ENCODE measurements at places on chromosomes 3 and 15.

DNA sequence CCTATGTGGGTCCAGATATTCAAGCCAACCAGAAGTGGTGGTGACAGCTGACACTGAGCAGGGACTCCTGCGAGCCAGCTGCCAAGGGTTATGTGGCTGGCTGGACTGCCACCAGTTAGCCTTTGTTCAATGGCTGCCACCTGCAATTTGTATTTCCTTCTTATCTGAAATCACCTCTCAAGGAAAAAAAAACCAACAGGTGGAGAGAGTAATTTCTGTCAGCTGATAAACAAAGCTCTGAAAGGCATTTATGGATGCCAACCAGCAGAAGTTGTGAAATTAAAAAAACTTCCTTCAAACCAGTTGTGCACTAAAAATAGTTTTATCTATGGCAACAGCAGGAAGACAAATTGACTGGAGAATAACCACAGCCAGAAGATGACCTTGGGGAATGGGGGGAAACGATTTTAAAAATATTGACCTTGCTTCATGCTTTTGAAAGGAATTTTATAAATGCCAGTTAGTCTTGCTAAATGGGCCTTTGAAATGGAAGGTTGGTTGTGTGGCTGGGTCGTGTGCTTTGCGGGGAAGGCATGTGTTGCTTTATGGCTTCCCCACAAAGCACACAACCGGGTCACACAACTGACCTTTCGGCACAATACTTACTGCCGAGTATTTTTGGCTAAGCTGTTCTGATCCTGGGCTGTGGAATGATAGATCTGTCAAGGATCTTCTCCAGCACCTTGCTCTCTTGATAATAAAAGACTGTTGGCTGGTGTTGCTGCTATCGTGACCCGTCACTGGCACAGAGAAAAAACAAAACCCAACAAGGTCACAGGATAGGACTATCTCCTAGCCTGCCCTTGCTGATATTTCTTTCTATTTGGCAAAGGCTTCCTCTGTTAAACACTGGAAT, 3.5 kb downstream of the MYZAP start:
- H3K27me3 ChIP-seq = no peaks in the 10 kb centered on the region
- no peaks in the 10 kb centered on the region for H3K36me3 ChIP-seq
- H3K4me1 ChIP-seq = peaks cover 15% of the 10 kb centered on the region
- H3K4me3 ChIP-seq = no peak overlapping the region
- no peak overlapping the region for H3K27ac ChIP-seq

- H3K4me3 ChIP-seq = no peak overlapping the region
- H3K4me1 ChIP-seq = no peaks in the 10 kb centered on the region
- peaks cover 18% of the 10 kb centered on the region for H3K27me3 ChIP-seq
- no peaks in the 10 kb centered on the region for H3K36me3 ChIP-seq
- no peak overlapping the region for H3K27ac ChIP-seq
- no peak for DNase-seq
Measured at GRCh38 chr3:140010391-140010790, 75.4 kb downstream of the CLSTN2 start.

DNA sequence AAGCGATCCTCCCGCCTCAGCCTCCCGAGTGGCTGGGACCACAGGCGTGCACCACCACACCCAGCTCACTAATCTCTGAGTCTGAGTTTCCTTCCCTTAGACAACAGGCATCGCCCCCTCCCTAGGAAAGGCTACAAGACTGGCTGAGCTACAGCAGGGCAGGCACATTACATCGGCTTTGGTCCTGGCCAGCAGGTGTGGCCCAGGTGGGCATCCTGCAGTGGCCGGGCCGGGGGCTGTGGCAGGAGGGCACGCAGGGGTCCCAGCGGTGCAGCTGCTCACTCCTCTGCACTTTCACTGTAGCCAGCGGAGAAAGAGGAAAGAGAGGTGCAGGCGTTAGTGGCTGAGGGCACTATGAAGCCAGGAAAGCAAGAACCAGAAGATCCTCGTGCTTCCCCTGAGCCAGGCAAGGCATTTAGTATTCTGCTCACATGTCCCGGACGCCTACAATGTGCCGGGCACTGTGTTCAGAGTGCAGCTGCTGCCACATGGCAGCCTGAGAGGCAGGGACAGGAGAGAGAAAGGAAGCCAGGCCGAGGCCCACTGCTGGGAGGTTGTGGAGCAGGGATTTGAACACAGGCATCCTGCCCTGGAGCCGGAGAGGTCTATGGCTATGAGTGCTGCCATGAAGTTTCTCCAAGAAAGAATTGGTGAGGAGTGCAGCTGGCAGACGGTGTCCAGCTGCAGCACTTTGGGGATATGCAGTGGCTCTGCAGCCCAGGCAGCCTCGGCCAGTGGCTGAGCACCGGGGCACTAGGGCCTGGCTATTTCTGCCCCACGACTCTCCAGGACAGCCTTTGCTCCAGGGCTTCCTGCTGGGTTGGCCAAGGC, 22.3 kb downstream of the GRIP2 start:
- no peak overlapping the region for H3K27ac ChIP-seq
- peaks cover 18% of the 10 kb centered on the region for H3K27me3 ChIP-seq
- no peaks in the 10 kb centered on the region for H3K36me3 ChIP-seq
- DNase-seq = no peak
- no peaks in the 10 kb centered on the region for H3K4me1 ChIP-seq

- no peak for DNase-seq
- H3K27ac ChIP-seq = no peak overlapping the region
- H3K4me3 ChIP-seq = no peak overlapping the region
- no peaks in the 10 kb centered on the region for H3K36me3 ChIP-seq
Measured at GRCh38 chr3:11157421-11157820, 3.1 kb downstream of the HRH1 start.

- H3K4me3 ChIP-seq = no peak overlapping the region
- peaks cover 3% of the 10 kb centered on the region for H3K27me3 ChIP-seq
- peaks cover 1% of the 10 kb centered on the region for H3K36me3 ChIP-seq
- no peak overlapping the region for H3K27ac ChIP-seq
- no peak for DNase-seq
Measured at GRCh38 chr3:9600597-9600996, 47.0 kb upstream of the LHFPL4 start.

DNA sequence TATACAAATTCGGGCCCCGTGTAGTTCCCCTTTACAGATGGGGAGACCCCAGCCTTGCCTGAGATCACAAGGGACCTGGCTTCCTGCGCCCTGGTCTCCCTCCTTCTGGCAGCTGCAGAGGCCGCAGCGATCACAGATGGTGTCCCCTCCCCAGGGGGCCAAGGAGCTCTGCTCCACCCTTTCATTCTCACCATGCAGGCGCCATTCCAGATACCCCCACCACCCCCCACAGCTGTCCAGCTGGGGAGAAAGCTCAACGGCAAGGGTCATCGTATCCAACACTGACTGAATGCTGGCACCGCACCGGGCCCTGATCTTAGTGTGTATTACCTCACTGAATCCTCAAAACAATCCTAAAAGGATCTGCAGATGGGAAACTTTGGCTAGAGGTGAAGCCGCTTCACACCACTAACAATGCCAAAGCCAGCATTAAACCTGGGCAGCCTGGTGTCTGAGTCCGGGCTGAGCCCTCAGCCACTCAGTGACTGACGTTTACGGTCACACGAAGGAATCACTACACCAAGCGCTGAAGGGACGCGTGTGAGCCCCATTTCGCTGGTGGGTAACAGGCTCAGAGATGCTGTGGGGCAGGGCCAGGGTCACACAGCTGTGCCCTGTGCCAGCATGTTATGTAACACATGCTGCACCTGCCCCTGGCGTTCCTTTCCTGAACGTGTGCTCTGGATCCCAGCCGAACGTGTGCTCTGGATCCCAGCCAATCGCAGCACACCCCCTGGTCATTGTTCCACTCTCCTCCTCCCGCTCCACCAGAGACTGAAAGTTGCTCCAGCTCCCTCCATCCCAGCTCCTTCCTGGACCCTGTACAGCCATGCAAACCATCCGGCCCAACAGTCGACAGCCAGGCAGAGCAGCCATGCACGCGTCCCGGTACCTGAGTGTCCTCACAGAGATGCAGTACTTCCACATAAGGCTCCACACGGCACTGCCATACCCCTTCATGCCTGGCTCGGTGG, 51.8 kb downstream of the IQSEC1 start:
- no peak for DNase-seq
- H3K36me3 ChIP-seq = no peaks in the 10 kb centered on the region
- H3K27ac ChIP-seq = peak overlapping the region; percentile 71
- H3K4me3 ChIP-seq = peak overlapping the region; percentile 48
- no peaks in the 10 kb centered on the region for H3K27me3 ChIP-seq

DNA sequence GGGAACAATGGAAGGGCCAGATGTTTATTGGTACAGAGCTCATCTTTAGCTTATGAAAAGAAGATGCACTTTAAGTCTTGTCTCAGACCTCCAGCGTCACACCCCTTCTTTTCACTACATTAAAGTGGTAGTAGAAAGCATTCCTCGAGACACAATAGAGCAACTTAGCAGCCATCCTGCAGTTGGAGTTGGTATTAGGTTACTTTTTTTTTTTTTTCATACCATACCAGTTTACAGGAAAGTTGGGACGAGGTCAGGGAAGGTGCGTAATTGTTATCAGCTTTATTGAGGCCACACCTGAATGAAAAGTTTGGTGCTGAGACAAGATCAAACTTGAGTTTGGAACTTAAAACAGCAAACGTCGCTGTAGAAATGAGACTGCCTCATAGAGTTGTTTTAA, 203.8 kb downstream of the SOX2 start:
- DNase-seq = no peak
- H3K27ac ChIP-seq = no peak overlapping the region
- no peak overlapping the region for H3K4me3 ChIP-seq
- no peaks in the 10 kb centered on the region for H3K36me3 ChIP-seq
- peaks cover 11% of the 10 kb centered on the region for H3K27me3 ChIP-seq
- peaks cover 12% of the 10 kb centered on the region for H3K4me1 ChIP-seq

DNA sequence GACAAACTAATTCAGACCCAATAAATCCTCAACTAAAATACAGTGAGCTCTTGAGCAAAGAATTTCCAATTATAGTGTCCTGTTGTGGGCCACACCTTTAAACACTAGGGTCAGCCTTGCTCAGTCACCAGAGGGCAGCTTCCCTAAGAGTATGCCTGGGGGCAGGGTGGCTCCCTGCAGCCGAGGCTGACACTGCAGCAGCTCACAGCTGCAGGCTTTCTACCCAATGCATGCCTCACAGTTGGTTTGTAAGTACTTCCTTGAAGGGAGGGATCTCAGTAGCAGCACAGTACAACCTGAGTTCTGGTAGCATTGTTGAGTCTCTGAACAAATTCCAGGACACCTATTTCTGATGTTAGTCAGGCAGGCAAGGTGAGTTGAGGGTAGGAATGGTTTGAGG, 335.6 kb downstream of the TUSC7 start:
- H3K27ac ChIP-seq = no peak overlapping the region
- peaks cover 2% of the 10 kb centered on the region for H3K36me3 ChIP-seq
- no peaks in the 10 kb centered on the region for H3K27me3 ChIP-seq

GRCh38 chr3:31817411-31817966, 163.6 kb downstream of the OSBPL10 start:
- H3K36me3 ChIP-seq = no peaks in the 10 kb centered on the region
- no peak overlapping the region for H3K4me3 ChIP-seq
- peaks cover 82% of the 10 kb centered on the region for H3K27me3 ChIP-seq
- peaks cover 16% of the 10 kb centered on the region for H3K4me1 ChIP-seq
- no peak overlapping the region for H3K27ac ChIP-seq

DNA sequence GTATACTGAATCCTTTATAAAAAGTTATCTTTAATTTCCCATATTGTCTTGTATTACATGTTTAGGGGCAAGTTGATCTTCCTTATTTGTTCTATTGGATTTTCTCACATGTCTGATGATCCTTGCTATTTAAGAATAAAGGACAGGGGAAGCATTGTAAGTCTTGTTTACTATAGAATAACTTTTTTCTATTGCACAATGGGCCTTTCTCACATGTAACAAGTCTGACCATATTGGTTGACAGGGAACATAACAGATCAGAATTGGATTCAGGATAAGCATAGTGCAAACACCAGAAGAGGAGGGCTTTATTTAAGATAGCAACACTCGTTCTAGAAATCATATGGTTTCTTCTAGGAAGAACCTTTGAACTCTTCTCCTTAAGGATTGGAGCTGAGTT, 257.9 kb upstream of the RBMS3 start:
- H3K4me1 ChIP-seq = no peaks in the 10 kb centered on the region
- H3K36me3 ChIP-seq = peaks cover 4% of the 10 kb centered on the region
- no peak overlapping the region for H3K4me3 ChIP-seq
- no peaks in the 10 kb centered on the region for H3K27me3 ChIP-seq

GRCh38 chr3:114967168-114967567, 179.9 kb downstream of the ZBTB20 start:
- H3K36me3 ChIP-seq = no peaks in the 10 kb centered on the region
- no peak overlapping the region for H3K27ac ChIP-seq
- H3K4me1 ChIP-seq = peaks cover 16% of the 10 kb centered on the region
- H3K4me3 ChIP-seq = no peak overlapping the region
- H3K27me3 ChIP-seq = no peaks in the 10 kb centered on the region

- H3K4me1 ChIP-seq = peaks cover 18% of the 10 kb centered on the region
- H3K27ac ChIP-seq = no peak overlapping the region
- H3K36me3 ChIP-seq = no peaks in the 10 kb centered on the region
- H3K4me3 ChIP-seq = peak overlapping the region; percentile 54
Measured at GRCh38 chr3:147410526-147411237, 1.5 kb downstream of the ZIC1 start.

All from mesothelial cell of epicardium (in vitro differentiated cells).